ENCODE measurements at places on chromosomes 4 and X. TPM values are rescaled to one million over a fixed set of nuclear protein-coding genes. Genes with fewer than 3 reads are reported as not detected.

KIAA1210 gene
- total RNA-seq, result not detected

TMEM144 gene
- 15.5 TPM for total RNA-seq

VCX gene
- total RNA-seq, result not detected

DNA sequence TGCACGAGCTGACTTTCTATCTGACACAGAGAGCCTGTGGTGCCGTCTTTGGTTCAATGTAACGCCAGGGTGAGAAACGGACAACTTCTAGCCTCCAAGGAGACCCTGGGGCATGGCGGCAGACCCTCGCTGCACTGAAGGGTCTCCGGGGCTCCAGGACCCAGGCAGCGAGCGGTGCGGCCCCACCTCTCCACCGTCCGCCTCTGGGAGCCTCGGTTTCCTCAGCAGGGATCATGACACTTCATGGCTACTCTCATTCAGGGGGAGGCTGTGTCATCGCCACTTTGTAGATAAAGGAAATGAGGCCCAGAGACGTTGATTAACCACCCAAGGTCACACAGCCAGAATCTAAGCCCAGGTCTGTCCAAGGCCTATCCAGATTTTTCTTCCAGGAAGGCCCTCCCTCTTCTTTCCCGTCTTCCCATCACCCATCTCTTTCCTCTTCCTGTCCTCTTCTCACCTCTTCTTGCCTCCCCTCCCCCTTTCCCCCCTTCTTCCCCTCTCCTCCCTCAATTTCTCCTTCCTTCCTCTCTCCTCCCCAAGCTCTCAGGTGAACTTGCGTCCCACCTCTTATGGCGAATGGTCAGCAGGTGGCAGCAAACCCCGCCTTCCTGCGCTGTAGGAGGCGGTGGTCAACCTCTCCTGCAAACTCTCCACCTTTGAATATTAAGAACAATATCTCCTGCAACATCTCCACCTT is 69.3 kb upstream of the HMX1 start:
- no peak for DNase-seq

DNA sequence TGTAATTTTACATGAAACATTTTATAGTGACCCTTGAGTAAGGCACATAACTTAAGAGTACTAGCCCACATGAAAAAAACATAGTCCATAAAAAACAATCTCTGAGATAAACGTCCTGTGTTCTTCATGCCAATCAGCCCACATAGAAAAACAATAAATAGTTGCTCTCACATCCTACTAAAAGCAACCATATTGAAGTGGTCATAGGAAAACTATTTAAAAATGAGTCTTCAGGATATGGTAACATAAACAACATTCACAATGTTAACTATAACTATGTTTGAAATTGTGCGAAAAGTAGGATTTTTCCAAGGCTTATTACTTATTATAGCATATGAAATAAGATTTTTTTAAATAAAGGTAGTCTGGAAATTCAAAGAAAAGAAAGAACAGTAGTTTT is 77.1 kb upstream of the EPHA5 start:
- no peak for DNase-seq

DNA sequence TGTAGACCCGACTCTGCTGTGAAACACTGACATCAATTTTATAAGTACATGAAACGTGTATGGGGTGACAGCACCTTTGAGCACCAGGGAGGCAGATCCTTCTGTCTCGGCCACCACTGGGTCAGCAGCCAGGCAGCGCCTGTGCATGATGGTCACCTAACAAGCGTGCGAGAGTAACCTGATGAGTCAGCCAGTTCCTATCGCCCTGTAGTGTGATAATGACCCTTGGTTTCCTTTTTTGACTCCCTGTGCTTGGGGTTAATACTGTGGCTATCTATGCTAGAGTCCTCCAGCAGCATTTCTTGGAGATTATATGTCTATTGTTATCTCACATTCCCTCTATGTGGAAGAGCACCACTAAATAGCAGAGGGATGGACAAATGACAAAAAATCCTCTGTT is 101.6 kb downstream of the NPNT start:
- no peak for DNase-seq

Measured in upper lobe of right lung (tissue), 1 donor.